ENCODE measurements at places on chromosomes 16 and 17. TPM values are rescaled to one million over a fixed set of nuclear protein-coding genes. Genes with fewer than 3 reads are reported as not detected.

- no peak for DNase-seq
Measured at GRCh38 chr16:7334801-7335560, 2.3 kb downstream of the RBFOX1 start.

DNA sequence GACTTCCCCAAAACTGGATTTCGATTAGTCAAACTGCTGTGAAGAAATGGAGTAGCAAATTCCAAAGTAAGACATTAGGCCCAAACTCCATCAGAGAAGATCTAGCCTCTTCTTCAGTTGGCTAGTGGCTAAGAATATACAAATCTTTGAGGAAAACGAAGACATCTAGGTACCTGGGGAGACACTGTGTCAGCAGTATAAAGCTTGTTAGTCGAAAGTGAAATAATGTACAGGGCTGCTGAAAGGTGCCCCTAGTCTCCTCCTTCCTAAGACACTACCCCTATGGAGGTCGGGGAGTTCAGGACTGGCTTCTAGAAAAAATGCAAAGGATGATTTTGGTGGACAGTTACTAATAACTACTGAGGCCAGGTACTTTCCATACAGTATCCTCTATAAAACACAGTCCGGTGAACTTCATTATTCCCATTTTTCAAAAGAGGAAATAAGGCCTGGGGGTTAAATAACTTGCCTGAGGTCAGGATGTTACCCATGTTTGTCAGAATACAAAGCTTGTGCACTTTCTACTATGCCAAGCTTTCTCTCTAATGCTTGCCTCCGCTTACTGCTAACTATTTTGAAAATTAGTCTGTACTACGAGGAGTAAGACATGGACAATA lies 15.0 kb downstream of the DNAJC7 start:
- no peak for DNase-seq

DNA sequence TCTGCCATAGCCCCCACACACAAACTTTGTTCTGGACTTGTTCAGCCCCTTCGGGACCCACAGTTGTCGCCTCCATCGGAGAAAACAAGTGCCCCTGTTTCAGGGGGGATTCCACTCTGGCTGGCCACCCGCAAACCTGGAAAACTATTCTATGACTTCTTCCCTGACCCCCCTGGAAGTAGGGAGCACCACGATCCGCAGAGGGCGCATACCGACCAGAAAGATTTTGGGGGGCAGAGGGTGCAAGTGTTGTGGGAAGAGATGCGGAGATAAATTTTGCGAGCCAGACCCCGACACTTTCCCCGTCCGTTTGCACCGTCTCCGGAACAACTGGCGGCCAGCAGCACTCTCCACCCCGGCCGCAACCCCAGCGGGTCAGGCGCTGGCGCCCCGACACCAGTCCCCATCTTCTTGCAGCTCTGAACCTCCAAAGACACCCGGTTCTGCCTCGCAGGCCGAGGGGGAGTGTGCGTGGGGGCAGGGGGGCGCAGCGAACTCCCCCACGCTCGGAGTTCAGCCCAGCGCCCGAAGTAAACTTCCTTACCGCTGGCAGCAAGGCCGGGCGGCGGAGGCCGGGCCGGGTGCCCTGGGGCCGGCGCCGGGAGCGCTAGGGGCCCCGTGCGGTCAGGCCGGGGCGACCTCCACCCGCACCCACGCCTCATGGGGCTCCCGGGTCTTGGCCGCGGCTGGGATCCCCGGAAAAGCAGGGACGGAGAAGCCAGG lies 744 bp downstream of the SALL1 start:
- no peak for DNase-seq

GRCh38 chr17:27532269-27533263 lies 76.3 kb downstream of the KSR1 start:
- DNase-seq: no peak

- no peak for DNase-seq
Measured at GRCh38 chr17:31404028-31404949, 12.8 kb downstream of the RAB11FIP4 start.

GRCh38 chr17:57999496-58000017 lies 7.5 kb downstream of the SRSF1 start:
- peak; percentile 53 for DNase-seq

DNA sequence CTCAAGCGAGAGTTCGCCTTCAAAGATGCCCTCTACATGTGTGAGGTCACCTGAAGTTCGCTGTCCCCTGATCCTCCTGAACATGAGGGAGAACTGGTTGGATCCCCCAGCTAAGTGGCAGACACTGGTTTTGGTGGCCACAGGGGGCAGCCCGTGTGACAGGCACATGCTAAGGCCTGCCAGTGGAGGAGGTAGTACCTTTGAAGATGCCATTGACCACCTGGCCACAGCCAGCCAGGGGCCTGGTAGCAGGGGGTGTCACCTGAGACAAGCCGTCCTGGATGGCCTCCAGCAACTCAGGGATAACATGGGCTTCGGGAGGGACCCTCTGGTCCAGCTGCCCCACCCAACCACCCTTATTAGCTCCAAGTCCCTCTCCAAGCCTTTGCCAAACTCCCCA lies 7.3 kb upstream of the ALDH3A1 start:
- DNase-seq: no peak

- DNase-seq: no peak
Measured at GRCh38 chr16:47460359-47460710, 528 bp downstream of the ITFG1 start.

GRCh38 chr16:73483076-73483791 lies 435.3 kb upstream of the ZFHX3 start:
- no peak for DNase-seq

DNA sequence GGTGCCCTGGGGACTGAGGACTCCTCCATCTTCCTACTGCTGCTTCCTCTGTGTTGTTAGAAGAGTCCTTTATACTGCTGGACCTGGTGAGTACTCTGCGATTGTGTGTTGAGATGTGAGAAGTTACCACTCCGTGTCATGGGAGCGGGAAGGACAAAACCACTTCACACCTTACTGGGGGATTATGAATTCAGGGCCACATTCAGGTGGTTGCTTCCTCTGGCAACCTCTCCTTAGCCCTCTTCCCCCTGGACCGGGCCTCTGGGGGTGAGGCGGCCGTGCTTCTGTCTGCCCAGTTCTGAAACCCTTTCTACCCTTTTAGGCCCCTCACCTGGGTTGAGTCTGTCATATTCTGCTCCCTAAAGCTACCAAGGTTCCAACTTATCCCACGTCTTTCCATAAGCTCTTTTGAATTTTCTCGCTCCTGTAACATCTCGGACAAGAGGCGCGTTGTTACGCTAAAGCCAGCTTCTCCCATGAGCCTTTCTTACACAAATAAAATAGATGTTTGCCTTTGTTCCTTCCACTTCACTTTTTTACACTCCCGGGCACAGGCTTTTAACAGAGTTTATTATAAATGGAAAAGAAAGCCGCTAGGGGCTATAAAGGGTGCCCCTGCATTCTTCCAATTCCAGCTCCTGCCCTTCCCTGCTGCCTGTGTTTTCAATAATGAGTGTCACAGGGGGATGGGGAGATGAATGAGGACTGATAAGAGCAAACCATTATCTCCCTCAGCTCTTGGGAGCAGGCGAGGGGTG lies 20.7 kb upstream of the CDH13 start:
- DNase-seq: no peak

- DNase-seq: no peak
Measured at GRCh38 chr17:65183736-65184135, 46.6 kb downstream of the RGS9 start.

- no peak for DNase-seq
Measured at GRCh38 chr17:65901394-65901793, 290.5 kb downstream of the CEP112 start.

DNA sequence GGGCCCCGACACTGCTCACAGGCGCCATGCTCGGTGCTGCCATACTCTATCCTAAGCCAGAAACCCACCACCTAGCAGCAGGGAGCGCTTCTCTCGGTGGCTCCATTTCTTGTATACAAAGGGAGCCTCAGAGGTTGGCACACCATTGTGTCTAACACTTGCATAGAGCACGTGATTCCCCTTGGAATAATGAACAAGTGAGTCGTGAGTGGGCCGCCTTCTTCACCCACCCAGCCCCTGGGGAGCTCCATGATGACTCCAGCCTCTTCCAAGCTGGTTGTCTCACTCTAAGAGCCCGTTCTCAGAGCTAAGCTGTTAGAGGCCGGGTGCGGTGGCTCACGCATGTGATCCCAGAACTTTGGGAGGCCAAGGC lies 82.3 kb upstream of the ZNF469 start:
- no peak for DNase-seq

- DNase-seq: no peak
Measured at GRCh38 chr16:12646490-12647274, 157.0 kb downstream of the CPPED1 start.

- no peak for DNase-seq
Measured at GRCh38 chr17:17727111-17727659, 45.9 kb downstream of the RAI1 start.

DNA sequence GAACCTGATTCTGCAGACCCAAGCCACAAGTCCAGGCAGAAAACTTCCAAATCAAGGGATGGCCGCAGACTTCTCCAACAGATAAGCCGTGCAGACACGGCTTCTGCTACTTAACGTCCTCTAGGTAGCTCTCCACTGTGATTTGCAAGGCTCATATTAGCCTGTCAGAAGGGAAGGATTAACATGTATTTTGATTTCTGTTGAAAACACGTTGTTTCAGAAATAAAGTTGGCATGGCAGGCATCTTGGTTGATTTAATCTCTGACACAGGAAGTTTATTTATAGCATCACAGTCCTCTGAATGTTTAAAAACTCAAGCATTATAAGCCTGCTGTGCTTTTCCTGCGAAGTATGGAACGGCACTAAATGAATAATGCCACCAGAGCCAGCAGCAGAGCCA lies 166.8 kb upstream of the TOX3 start:
- DNase-seq: no peak

- no peak for DNase-seq
Measured at GRCh38 chr16:80809366-80809765, 5.0 kb upstream of the CDYL2 start.

GRCh38 chr17:75570034-75570676 lies 17.4 kb upstream of the MYO15B start:
- DNase-seq: no peak

- DNase-seq: peak; percentile 80
Measured at GRCh38 chr17:68511671-68512246, 471 bp upstream of the PRKAR1A start.

DNA sequence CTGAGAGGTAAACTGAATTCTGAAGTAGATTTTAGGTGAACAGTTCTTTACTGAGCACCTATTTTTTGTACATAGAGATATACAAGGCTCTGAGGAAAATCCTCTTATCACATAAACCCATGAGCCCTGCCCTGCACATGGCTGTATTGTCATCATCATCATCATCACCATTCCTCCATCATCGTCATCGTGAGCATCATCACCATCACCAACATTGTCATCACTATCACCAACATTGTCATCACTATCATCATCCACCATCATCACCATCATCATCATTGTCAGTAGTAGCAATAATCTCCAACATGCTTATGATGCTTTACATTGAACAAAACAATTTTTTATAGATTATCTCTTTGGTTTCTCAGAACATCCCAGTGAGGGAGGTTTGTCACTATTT lies 20.7 kb downstream of the ASIC2 start:
- DNase-seq: no peak

DNA sequence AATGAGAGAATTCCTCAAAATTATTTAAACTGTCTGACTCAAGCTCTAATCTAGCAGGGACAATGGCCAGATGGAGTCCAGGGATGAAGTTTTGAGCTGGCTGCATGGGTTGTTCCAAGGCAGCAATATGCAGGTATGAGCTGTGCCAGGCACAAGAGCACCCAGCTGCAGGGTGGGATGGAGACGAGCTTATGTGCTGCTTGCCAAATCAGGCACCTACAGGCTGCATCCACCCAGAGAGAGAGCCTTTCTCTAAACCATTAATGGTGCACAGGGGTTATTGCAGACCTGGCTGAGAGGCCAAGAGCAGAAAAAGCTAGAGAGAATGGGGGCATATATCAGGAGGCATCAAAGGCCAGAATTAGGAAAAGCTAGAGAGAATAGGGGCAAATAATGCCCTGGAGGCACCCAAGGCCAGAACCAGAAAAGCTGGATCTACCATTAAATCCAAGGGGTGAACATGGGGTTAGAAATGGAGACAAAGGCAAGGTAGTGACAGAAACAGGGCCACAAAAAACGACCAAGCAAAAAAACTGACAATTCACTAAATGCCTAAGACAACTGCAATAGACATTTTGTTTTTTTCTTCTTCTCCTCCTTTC lies 11.0 kb downstream of the KRT33A start:
- DNase-seq: no peak

DNA sequence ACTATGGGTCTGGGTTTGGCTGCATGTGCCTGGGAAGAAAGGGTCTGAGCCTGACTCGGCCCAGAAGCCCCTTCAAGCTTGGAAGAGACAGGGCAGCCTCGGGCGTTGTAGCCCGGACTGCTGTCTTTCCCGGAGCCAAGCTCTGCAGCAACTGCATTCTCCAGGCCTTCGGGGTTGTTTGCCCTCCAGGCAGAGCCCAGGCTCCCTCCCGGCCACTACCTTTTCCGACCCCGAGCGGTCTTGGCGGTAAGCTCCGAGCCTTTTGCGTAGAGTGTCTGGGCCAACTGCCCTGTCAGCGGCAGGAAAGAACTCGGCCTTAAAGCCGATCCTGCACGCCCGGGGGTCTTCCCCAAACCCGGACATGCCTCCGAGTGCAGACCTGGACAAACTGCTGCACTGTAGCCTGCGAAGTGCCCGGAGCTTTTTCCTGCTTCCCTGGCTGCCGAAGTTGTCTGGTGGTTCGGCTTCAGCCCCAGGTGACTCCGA lies 1.3 kb downstream of the LHX1 start:
- no peak for DNase-seq

DNA sequence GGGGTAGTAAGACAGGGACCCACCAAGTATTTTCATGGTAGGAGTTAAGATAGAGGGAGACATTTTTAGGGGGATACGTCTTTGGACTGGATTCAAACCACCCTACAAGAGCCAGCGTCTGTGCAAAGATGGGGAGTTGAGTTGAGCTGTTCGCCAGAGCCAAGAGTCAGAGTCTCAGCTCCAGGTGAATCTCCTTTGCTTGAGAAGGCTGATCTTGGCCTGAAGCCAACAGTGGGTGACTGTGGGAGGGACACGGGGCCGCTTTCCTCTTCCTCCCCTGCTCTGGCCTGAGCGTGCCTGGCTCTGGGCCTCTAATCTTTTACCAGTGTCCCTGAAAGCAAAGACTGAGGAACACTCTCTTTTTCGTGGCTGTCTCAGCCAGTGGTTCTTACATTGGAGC lies 5.4 kb downstream of the TLE7 start:
- DNase-seq: no peak

GRCh38 chr16:11238272-11239202 lies 17.5 kb downstream of the SOCS1 start:
- DNase-seq: no peak

VASN gene
- 47.9 TPM for polyA plus RNA-seq

CORO6 gene
- 1.8 TPM for polyA plus RNA-seq

TAT gene
- polyA plus RNA-seq: 0.06 TPM

ARSG gene
- polyA plus RNA-seq: 3.6 TPM

IL4R gene
- polyA plus RNA-seq: 19.5 TPM

HAGH gene
- polyA plus RNA-seq: 51.3 TPM

RPS6KB1 gene
- 39.8 TPM for polyA plus RNA-seq

NOS2 gene
- 2.4 TPM for polyA plus RNA-seq

TPSB2 gene
- 0.16 TPM for polyA plus RNA-seq
